ENCODE measurements at places on chromosomes 5 and 9.

DNA sequence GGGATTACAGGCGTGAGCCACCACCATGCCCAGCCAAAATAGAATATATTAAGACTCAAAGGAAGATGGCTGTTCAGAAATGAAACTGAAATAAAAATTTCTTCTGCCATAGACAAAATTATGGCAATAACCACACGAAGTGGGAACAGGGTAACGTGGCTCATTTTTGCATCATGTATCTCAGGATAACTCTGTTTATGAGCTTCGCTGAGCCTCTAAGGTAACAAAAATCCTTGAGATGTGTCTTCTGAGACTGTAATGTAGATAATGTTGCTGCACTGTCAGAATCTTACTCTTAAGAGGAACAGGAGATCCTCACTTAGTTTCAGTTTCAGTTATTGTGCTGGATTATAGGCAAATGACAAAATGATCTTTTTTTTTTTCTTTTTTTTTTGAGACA lies 153.8 kb downstream of the GOLPH3 start:
- no peak for DNase-seq

- no peak for DNase-seq
Observed at GRCh38 chr5:123429993-123430392, 6.8 kb upstream of the CEP120 start.

- DNase-seq: no peak
Observed at GRCh38 chr9:133166392-133166791, 2.7 kb upstream of the GBGT1 start.

DNA sequence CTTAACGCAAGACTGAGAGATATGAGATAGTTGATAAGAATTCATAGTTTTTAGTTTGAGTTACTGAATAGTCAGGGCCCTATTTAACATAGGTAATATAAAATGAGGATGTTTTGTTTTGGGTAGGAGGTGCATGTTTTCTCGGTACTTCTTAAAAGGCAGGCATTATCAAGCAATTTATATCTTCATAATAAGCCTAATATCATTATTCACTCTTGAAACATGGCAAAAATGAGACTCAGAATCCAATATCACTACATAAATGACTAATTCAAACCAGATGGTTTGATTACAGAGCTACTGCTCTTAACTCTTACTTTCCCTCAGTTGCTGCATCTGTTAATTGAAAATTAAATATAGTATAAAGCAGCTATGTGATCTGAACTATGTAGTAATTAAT lies 2038.7 kb downstream of the EFNA5 start:
- no peak for DNase-seq

GRCh38 chr9:88179062-88179521 lies 40.8 kb upstream of the SPATA31C2 start:
- DNase-seq: no peak

DNA sequence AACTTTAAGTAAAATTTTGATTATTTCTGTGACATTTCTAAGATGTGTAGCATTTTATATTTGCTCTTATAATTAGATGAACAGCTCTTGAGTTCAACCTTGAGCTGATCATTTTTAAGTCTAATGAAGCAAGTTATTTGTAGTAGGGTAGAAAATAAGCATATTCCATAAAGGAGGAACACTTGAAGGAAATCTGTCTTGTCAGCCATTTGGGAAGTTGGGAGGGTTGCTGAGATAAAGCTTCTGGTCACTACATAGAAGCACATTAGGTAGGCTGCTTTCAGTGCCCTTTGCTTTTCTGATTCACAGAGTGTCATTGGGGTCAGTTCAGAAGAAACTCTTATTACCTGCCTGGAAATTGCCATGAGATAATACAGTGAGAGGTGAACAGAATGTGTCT lies 44.1 kb downstream of the SEC24A start:
- DNase-seq: no peak

GRCh38 chr5:115351356-115352195 lies 55.1 kb upstream of the CCDC112 start:
- DNase-seq: no peak

DNA sequence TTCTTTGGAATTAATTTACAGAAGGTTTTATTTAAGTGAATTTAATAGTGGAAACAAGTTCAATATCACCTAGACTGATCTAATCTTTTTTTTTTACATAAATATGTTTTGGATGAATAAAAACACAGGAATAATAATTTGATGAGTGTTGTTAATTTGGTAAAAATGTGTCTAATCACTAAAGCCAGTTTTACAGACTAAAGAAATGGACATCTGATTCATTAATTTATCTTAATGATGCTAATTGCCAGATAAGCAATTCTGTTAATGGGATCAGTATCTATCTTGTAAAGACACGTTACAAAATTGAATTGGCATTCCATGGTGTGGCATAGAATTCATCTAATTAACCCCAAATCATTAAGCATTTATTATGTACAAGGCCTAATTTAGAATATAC lies 743.3 kb upstream of the CDH6 start:
- DNase-seq: no peak

- DNase-seq: no peak
Observed at GRCh38 chr5:142839711-142840346, 69.7 kb downstream of the ARHGAP26 start.

DNA sequence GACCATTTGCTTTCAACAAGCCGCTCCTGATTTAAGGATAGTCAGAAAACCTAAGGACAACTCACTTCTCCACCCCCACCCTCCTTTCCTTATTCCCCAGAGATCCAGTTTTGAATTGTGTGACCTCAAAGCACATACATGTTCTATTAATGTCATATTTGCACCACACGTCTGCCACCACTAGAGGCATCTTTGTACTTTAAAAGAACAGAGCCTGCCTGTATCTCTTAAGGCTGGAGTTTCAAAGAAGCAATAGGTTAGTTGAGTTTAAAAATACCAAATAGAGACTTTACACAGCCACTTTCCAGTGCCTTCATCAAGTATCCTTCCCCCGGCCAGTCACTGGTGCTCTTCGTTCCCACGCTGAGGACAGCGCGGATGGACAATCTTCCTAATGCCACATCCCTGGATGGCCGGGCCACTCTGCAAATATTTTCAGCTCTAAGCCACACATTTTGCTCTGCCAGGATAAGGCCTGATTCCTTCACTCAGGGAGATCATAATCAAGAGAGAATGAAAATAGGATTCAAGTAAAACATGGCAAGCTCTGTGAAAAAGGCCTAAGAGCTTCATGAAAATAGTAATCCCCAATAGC lies 146.3 kb downstream of the SNCAIP start:
- no peak for DNase-seq

DNA sequence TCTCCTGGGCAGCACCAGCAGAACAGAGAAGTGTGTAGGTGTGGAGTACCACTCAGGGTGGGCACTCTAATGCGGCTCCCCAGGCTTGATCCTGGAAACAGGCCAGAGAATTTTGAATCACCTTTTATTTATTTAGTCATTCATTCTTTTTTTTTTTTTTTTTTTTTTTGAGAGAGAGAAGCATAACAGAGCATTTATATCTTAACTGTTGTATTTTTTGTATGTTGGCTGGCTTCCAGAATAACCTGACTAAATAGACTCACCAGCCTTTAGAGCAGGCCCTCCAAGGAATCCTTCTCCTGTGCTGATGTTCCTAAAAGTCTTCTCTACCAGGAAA lies 153.4 kb downstream of the PIK3R1 start:
- DNase-seq: no peak

DNA sequence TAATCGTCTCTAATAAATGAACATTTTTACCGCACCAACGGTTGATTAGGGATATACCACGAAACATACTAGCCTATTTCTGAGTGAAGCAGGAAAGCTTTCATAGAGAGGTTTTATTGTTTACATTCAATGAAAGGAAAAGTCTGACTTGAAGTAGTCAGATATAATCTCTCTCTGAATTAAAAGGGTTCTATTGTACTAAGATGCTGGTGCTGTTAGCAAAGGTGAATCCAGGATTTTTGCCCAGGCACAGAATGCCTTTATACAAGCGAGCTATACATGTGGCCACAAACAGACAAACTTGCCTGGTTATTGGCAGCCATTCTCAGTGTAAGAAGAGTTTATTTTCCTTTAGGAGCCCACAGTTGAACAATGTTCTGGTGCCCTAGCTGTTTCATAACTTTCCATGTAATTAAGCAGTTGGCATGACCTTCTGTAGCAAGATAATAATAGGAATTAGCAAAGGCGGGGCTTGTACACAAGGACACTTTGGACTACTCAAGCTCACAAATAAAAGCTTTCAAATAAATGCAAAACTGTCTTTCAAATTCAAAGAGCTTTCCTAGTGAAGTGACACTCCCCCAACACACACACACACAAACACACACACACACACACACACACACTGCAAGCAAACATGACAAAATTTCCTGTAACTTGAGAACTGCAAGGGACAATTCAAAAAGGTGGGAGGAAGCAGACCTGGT lies 198.7 kb upstream of the MAP3K1 start:
- no peak for DNase-seq
